ENCODE measurements at places on chromosomes 5 and 9.

DNA sequence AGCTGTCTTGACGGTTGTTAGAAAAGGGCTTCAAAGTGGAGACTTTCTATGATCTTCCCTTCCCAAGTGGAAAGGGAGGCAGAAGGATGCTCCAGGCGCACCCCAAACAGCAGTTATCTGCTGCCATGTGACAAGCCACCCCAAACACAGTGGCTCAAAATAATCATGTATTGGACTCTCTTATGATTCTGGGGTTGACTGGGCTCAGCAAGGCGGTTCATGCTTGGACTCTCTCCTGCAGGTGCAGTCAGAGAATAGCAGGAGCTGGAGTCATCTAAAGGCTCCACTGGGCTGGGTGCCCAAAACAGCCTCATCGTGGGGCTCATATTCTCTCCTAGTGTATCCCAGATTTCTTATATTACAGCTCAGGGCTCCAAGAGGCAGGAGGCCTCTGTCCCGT, 177.6 kb upstream of the IER5L start:
- DNase-seq, result no peak

DNA sequence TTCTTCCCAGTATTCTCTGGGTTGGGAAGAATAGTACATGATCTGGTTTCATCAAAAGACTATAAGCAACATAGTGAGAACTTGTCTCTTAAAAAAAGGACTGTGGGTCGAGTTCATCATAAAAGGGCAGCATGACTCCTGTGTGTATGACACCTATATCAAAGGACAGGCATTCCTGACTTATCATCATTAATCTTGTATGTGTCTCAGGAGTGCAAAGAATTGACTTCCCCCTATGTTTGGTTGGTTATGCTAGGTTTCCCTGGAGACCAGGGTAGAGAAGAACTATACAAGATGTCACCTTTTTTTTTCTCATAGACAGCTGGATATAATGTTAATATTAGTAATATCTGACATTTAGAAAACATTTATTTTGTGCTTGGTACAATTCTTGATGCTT, 173.1 kb upstream of the ANKRD55 start:
- no peak for DNase-seq

DNA sequence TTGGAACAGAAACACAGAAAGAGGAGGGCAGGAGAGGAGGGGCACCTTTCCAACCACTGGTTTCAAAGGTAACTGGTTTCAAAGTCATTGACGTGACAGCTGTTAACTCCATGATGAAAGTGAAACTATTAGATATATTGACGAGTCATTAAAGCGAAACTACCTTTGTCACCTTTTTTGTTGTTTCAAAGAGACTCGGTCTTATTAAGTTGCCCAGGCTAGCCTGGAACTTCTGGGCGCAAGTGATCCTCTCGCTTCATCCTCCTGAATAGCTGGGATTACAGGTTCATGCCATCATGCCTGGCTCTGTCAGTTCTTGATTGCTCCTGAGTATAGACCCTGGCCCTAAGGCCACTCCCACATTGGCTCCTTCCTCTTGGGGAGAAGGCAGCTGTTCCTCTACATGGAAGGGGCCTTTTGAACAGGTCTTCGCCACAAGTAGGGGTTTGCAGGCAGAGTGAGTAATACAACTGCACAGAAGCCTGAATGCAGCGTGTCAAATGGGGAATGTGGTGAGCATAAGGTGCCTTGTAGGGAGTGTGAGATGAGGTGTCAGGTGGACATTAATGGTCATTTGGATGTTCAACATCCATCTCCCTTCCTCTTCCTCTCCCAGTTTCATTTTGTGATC, 3.4 kb upstream of the F12 start:
- no peak for DNase-seq

DNA sequence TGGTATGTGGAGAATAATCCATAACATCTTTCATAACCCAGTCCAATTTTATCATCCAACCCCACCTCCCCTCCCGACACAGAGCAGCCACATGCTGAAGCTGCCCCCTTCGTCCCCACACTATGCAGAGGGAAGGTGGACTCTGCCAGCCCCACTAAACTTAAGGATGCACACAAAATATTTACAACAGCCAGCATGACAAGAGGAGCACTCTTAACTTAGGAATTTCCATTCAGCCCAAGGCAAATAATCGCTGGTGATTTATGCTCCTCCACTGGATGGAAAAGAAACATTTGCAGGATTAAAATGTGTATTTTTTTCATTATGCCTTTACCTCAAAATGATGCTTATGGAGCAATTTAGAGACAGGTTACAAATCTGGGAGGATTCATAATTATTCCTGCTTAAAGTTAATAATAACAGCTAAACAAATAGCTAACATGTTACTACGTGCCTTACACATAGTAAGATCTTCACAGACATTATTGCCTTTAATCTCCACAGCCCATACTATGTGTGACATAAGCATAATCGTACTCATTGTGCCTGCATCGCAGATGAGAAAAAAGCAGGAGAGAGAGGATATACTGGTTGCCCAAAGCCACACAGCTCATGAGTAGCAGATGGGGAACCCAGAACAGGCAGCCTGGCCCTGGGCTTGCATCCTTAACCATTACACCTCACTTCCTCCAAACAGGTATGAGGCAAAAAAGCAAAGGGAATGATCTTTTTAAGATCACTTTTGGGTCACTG, 92.6 kb downstream of the GLIS3 start:
- no peak for DNase-seq

- DNase-seq, result no peak
These were observed 116.7 kb upstream of the SLIT3 start for GRCh38 chr5:169417676-169418075.

DNA sequence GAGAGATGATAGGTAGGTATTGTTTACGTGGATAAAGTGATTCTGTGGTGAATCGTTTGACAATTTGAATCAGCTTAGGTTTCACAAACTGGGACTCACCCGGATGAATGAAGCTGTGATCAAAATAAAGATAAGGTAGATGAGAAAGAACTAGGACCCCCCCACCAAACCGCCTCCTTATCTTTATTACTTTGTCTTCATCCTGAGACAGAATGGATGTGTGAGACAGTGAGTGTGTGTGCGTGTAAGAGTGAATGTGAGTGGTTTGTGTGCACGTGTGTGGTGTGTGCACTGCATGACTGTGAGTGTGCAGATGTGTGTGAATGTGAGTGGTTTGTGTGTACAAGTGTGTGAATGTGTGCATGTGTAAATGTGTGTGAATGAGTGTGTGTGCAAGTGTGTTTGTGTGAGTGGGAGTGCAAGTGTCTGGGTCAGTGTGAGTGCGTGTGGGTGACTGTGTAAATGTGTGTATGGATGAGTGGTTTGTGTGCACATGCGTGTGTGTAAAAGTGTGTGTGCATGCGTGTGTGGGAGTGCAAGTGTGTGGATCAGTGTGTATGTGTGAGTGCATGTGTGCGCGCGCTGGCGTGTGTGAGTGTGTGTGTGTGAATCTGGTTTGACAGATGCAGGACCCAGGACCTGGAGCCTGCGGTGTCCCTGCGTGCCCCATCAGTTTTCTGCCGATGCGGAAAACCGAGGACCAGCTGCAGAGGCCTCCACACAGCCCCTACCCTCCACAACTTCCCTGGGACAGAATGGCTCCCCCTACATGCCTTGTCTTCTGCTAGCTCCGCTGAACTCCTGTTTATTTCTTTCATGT, 11.4 kb upstream of the ENG start:
- peak; percentile 11 for DNase-seq

- DNase-seq, result no peak
These were observed 233.2 kb upstream of the RFX3 start for GRCh38 chr9:3758816-3759576.

GRCh38 chr5:34570721-34571676, 85.1 kb upstream of the RAI14 start:
- DNase-seq, result no peak

Measured in NCI-H526 (cell line).